Mucosa of gallbladder (tissue), 1 donor: ENCODE measurements at places on chromosomes 4 and X. TPM values are rescaled to one million over a fixed set of nuclear protein-coding genes. Genes with fewer than 3 reads are reported as not detected.

DNA sequence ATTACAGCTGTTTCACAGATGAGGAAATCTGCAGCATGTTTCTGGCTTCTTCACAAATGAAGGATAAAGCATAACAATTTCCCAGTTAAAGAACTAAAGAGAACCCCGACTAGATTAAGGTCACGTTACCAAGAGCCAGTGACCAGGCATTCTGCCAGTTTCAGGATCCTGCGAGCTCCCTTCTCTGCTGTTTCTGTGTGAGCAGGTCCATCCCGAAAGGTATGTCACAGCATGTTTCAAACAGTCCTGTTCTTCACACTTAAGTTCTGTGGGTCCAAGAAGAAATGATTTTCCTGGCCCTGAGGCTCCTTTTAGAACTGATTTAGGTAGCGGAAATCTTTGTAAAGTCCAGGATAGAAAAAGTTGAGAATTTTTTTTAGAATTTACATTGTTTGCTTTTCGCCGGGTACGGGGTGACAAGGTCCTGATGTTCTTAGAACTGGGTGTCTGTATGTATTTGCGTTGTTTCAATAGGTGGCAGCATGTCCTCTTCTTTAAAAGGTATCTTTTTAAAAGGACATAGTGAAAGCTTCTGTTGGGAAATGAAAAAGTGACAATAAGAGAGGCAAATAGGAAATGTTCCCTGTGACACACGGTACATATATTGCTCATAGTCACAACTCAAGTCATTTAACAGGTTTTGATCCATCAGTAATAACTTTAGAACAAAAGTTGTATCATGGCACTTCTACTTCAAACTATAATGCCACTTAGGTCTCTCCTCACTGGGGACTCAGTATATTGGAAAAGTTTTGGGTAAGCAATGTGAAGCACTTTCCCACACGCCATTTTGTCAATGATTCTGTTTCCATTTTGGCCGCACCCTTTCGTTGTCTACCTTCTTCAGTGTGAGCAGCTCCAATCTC, 18.4 kb downstream of the IL21 start:
- no peak for DNase-seq

DNA sequence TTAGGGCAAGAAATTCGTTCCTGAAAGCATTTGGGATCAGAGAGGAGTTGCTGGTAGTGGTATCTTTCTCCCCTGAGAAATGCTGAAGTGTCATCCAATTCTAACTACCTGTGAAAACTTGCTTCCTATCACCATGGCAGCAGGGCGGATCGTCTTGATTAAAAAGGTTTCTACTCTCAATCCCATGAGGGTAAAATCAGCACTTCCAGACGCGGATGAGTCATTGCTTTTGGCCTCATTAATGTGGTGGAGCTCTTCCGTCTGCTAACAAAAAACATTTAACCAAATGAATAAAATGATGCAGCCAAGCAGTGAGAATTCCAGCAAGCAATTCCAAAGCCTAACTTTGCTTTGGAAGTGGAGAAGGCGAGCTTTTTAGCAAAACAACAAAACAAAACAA, 325.6 kb downstream of the CAMK2D start:
- peak; percentile 50 for DNase-seq

GPR119 gene
- total RNA-seq: not detected

- DNase-seq: no peak
Measured at GRCh38 chr4:53484911-53485657, 106.2 kb downstream of the LNX1 start.

DNA sequence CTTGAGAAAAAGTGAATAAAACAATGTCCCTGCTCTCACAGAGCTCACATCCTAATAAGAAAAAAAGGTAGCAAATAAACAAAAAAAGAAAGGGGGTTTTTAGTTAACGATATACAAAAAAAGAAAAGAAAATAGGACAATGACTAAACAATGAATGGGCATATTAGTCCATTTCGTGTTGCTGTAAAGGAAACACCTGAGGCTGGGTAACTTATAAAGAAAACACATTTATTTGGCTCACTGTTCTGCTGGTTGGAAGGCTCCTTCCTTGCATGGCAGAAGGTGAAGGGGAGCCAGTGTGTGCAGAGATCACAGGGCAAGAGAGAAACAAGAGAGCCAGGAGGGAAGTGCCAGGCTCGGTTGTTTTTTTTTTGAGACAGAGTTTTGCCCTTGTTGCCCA, 4.7 kb upstream of the KLF3 start:
- DNase-seq: no peak

RNF150 gene
- 20.5 TPM for total RNA-seq

DNA sequence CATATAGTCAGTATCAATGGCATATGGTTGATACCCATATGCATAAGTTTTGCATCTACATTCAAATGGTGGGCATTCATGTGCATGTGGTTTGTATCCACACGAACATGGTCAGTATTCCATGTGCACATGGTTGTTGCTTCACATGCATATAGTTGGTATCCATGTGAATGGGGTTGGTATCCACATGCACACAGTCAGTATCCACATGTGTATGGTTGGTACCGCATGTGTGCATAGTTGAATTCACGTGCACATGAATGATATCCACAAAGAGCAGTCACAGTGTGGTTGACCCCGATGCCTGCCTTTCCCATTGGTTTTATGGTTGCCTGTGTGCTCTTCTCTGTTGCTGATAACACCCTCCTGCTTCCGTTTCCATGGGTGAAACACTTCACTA, 427.9 kb downstream of the STIM2 start:
- DNase-seq: no peak

GRCh38 chr4:169582203-169582602, 30.2 kb downstream of the NEK1 start:
- no peak for DNase-seq

GRCh38 chr4:1243451-1244080, 5.4 kb downstream of the CTBP1 start:
- no peak for DNase-seq

- DNase-seq: no peak
Measured at GRCh38 chrX:31287861-31288260, 216.0 kb upstream of the FTHL17 start.

NMU gene
- 0.75 TPM for total RNA-seq

DNA sequence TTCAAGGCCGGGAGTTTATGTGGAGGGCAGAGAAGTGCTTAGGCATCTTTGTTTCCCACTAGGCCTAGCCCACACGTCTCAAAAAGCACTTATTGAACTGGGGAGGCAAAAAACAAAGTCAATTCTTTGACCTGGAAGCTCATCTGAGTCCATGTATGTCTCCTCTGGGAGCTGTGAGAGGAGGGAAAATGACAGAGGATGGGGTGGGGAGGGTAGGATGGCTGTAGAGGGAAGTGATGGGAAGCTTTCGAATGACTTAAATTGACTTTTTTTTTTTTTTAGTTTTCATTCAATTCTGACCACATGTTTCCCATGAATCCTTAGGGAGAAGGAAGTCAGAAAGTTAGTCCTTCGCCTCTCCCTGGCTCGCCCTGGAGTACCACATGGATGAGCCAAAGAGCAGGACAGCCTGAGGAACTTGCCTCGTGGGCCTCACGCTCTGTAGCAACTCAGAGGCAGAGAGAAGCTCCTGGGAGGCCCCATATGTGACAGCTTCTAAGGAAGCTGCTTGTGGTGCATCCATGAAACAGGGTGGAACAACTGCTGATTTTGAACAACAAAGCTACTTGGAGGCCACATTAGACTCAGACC, 45.0 kb downstream of the NHSL2 start:
- no peak for DNase-seq

PPP4R3C gene
- not detected for total RNA-seq

MTMR8 gene
- total RNA-seq: 3.4 TPM

DNA sequence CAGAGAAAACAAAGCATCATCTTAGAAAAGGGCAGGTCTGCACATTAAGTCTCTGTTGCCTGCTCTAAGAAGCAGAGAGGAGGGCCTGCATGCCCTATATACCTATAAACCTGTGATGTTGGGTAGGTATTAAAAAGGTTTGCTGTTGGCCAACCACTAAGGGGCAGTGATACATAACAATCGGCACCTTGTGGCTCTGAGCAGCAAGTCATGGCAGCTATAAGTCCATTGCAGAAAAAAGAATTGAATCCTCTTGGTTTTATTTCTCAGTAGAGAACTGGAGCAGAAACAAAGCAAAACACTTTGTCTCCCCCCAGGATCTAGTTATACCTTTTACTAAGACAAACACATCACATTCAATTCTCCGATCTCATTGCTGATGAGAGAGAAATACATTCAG, 1364.4 kb downstream of the STIM2 start:
- DNase-seq: peak; percentile 13

- no peak for DNase-seq
Measured at GRCh38 chrX:53156207-53156596, 62.3 kb downstream of the KANTR start.

GRCh38 chr4:105714071-105714521, 5.5 kb downstream of the GSTCD start:
- no peak for DNase-seq

ADGRG4 gene
- total RNA-seq: not detected

- DNase-seq: peak; percentile 80
Measured at GRCh38 chr4:76198411-76199237, 15.0 kb downstream of the SCARB2 start.

DNA sequence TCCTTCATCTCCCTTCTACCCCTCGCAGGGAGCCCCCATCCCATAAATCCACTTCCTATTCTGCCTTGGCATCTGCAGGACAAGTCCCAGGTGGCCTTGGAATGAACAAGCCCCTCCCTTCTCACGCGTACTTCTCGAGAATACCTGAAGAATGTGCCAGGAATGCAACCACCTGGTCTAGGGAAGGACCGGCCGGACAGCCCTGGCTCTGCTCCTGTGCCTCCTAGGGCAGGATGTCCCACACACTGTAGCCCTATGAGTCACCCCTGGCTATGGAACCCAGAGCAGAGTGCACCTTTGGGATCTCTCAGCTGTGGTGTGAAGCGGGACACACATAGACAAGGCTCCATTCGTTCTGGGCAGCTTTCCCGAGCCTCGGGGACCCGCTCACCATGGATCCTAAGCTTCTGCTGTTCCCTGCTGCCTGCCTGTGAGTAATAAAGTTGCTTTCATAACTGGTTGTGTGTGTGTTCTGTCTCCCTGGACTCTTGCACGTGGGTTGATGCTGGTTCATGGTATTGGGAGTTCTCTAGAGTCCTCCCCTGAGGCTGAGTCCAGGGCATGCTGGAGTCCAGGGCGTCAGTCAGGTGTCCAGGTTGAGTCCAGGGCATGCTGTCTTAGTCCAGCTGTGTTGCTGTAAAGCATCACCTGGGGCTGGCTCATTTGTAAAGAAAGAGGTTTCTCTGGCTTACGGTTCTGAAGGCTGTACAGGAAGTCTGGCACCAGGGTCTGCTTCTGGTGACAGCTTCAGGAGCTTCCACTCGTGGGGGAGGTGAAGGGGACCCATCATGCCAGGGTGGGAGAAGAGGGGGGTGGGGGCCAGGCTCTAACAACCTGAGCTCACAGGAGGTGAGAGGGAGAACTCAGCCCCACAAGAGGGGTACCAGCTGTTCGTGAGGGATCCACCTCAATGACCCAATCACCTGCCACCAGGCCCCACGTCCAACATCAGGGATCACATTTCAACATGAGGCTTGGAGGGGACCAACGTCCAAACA, 7.4 kb upstream of the PDE6B start:
- no peak for DNase-seq

DNA sequence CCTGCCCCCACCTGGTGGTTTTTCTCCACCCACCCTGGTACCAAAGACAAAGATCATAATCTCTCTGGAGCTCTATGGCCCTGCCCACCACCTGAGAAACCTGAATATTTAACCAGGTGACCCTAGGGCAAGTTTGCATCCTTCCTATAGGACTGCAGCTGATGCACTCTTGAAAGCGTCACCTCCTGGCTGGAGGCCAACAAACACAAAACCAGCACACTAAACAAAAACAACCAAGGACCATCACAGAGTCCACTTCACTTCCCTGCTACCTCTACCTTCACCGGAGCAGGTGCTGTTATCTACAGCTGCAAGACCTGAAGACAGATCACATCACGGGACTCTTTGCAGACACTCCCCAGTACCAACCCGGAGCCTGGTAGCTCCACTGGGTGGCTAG, 296.7 kb upstream of the FGF13 start:
- no peak for DNase-seq

DNA sequence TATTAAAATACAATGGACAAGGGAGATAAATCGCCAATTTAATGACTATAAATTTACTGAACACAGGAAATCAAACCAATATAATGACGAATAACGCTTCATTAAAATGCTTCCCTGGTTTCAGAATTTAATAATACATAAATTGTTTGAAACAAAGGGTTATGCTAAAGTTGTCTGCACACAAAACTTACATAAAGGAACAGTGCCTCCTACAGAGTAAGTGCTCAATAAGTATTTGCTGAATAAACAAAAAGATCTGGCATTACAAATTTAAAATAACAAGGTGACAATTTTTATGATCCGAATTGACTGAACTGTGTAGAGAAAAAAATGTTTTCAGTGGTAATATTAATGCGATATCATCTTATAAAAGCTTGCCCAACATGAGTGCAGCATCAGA, 69.6 kb downstream of the NOCT start:
- DNase-seq: no peak

DNA sequence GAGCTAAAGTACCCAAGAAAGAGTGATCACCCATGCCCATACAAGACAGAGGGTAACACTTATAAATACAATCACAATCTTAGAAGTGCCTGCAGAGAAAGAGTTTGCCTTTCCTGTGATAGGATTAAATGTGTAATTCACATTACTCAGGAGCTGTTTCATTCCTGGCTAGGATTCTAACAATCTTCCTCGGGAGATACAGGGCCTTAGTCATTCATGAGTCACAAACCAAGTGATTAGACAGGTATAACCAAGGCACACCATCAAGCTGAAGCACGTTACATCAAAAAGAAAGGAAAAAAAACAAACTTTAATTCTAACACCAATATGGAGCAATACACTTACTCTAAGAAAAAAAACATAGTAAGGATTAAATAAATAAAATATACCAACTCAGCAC, 14.9 kb downstream of the ABCG2 start:
- DNase-seq: no peak

HOPX gene
- 27.6 TPM for total RNA-seq

STOX2 gene
- total RNA-seq: 6.6 TPM

SCML2 gene
- 0.92 TPM for total RNA-seq

GRCh38 chrX:24646006-24646405, 1.1 kb downstream of the PCYT1B start:
- no peak for DNase-seq

- no peak for DNase-seq
Measured at GRCh38 chrX:40303256-40304077, 205.7 kb upstream of the BCOR start.

- no peak for DNase-seq
Measured at GRCh38 chr4:80921441-80921840, 109.1 kb upstream of the BMP3 start.

- no peak for DNase-seq
Measured at GRCh38 chr4:1964443-1964842, 44.3 kb downstream of the NELFA start.

GRCh38 chrX:1059576-1060561, 152.6 kb downstream of the CRLF2 start:
- no peak for DNase-seq
